ENCODE measurements at places on chromosomes 11 and 22. TPM values are rescaled to one million over a fixed set of nuclear protein-coding genes. Genes with fewer than 3 reads are reported as not detected.

MMP12 gene
- not detected for polyA plus RNA-seq

AIFM3 gene
- polyA plus RNA-seq: 0.11 TPM

OR4B1 gene
- not detected for polyA plus RNA-seq

CCND1 gene
- 98.7 TPM for polyA plus RNA-seq

NAALAD2 gene
- polyA plus RNA-seq: 0.56 TPM

C11orf86 gene
- polyA plus RNA-seq: not detected

PHOX2A gene
- polyA plus RNA-seq: not detected

MYBPC3 gene
- polyA plus RNA-seq: not detected

CBLIF gene
- not detected for polyA plus RNA-seq

TPBGL gene
- polyA plus RNA-seq: not detected

SLC1A2 gene
- not detected for polyA plus RNA-seq

ADM gene
- 40.0 TPM for polyA plus RNA-seq

PGA4 gene
- polyA plus RNA-seq: 0.15 TPM

SHISAL1 gene
- not detected for polyA plus RNA-seq

FXYD2 gene
- polyA plus RNA-seq: 0.99 TPM

OR8B12 gene
- polyA plus RNA-seq: not detected

SLC22A6 gene
- not detected for polyA plus RNA-seq

HTR3A gene
- polyA plus RNA-seq: not detected

SMTNL1 gene
- not detected for polyA plus RNA-seq

MISFA gene
- polyA plus RNA-seq: 0.75 TPM

ARFIP2 gene
- 64.6 TPM for polyA plus RNA-seq

MS4A6E gene
- polyA plus RNA-seq: not detected

TH gene
- not detected for polyA plus RNA-seq

MIAT gene
- polyA plus RNA-seq: 0.03 TPM

MB gene
- polyA plus RNA-seq: not detected

CYB561A3 gene
- polyA plus RNA-seq: 103 TPM

TRIM29 gene
- not detected for polyA plus RNA-seq

MRGPRE gene
- polyA plus RNA-seq: not detected

ART5 gene
- not detected for polyA plus RNA-seq

DGCR6 gene
- 0.70 TPM for polyA plus RNA-seq

SLC25A45 gene
- 1.2 TPM for polyA plus RNA-seq

FREY1 gene
- 0.84 TPM for polyA plus RNA-seq

IFITM10 gene
- polyA plus RNA-seq: 0.04 TPM

PLAAT5 gene
- polyA plus RNA-seq: not detected

LINC01488 gene
- not detected for polyA plus RNA-seq

SLC5A1 gene
- not detected for polyA plus RNA-seq

PDE3B gene
- polyA plus RNA-seq: 0.26 TPM

RHOG gene
- 119 TPM for polyA plus RNA-seq

DUSP8 gene
- 6.0 TPM for polyA plus RNA-seq

KDM4E gene
- not detected for polyA plus RNA-seq

TEAD1 gene
- 15.3 TPM for polyA plus RNA-seq

SAA4 gene
- not detected for polyA plus RNA-seq

SUSD2 gene
- polyA plus RNA-seq: 0.26 TPM

CST6 gene
- polyA plus RNA-seq: 2.2 TPM

TMEM191C gene
- 0.47 TPM for polyA plus RNA-seq

OR10D3 gene
- polyA plus RNA-seq: not detected

SNRPD3 gene
- 231 TPM for polyA plus RNA-seq

TCF20 gene
- polyA plus RNA-seq: 9.9 TPM

NUDT8 gene
- polyA plus RNA-seq: 16.3 TPM

EMID1 gene
- polyA plus RNA-seq: 0.56 TPM

OVOL1 gene
- not detected for polyA plus RNA-seq

TMEM132A gene
- 74.3 TPM for polyA plus RNA-seq

TMEM191B gene
- polyA plus RNA-seq: 0.33 TPM

TEX12 gene
- polyA plus RNA-seq: not detected

MSANTD4 gene
- 3.9 TPM for polyA plus RNA-seq

NCAM1 gene
- 0.16 TPM for polyA plus RNA-seq

OR8G1 gene
- not detected for polyA plus RNA-seq

ALDH3B2 gene
- polyA plus RNA-seq: not detected

Measured in endothelial cell of umbilical vein (primary cell).